Right ventricle myocardium inferior (tissue), 1 donor: ENCODE measurements at places on chromosomes 11 and 22. TPM values are rescaled to one million over a fixed set of nuclear protein-coding genes. Genes with fewer than 3 reads are reported as not detected.

MUC15 gene
- total RNA-seq = not detected

EIF3M gene
- 185 TPM for total RNA-seq

IGSF22 gene
- 1.4 TPM for total RNA-seq

SMPD1 gene
- total RNA-seq = 60.6 TPM

NAV2 gene
- 14.0 TPM for total RNA-seq

SYT7 gene
- 28.2 TPM for total RNA-seq

MAP6 gene
- total RNA-seq = 5.2 TPM

ACAT1 gene
- 396 TPM for total RNA-seq

GRCh38 chr11:282171-282570, 4.0 kb downstream of the NLRP6 start:
- DNase-seq = no peak

GRCh38 chr11:123654566-123655081, at the start of gene SCN3B:
Gene SCN3B, minus strand, starts transcription at chr11:123654624. Its CDS starts 823 bp downstream, at chr11:123653801.
- peak; percentile 81 for DNase-seq

- no peak for DNase-seq
Measured at GRCh38 chr11:47656260-47656885, 14.0 kb upstream of the MTCH2 start.

DNA sequence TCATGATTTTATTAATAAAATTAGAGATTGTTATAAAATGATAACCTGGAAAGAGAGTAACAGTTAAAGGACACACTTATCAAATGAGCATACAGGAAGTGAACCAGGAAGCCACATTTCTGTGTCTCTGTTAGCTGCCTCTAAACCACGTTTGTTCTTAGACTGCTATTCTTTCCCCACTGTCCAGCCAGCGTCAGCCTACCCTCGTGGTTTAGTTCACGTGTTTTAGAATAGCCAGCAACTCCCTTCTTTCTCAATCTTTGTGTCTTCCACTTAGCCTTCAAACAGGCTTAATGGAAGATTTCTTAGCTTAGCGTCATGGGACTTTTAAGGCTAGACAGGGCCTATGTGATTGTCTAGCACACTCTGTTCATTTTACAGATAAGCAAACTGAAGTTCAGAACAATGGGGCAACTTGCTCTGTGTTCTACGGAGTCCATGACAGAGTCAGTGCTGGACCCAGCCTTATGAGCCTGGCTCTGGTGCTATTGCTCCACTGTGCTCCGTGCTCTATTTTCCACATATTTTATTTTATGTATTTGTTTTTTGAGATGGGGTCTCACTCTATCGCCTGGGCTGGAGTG, 27.2 kb downstream of the GRAMD1B start:
- DNase-seq = no peak

GRCh38 chr11:116791002-116791812, 472 bp downstream of the APOA5 start:
- peak; percentile 86 for DNase-seq

- DNase-seq = no peak
Measured at GRCh38 chr11:45410391-45411227, 124.5 kb upstream of the SYT13 start.

DNA sequence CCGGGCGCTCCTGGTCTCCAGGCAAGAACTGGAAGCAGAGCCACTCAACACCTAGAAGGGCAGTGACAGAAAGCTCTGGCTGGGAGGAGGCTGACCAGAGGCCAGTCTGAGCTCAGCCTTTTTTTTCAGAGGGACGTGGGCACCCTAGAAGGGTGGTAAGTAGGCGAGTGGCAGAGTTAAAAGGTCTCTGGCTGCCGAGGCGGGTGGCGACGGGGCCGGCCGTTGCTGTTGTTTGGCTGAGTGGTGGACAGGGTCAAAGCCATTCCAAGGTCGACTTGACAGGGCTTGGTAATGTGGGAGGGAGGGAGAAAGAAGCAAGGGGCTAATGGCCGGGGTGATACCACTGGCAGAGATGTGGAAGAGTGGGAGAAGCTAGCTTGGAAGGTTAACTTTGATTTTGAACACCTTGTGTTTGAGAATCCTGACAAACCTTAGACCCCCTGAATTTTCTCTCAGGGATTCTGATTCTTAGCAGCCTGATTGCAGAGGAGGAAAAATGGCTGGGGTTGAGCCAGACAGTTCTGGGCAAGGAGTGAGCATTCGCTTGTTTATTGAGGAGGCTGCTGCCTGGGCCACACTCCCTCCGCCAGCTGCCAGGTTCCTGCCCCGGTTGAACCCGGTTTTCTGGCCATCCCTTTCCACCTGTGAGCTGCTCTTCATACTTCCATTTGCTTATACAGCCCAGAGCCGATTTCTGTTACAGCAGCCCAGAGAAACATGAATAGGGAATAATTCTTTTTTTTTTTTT, 868 bp upstream of the SYCE3 start:
- DNase-seq = no peak

- DNase-seq = no peak
Measured at GRCh38 chr11:66720899-66721470, 8.0 kb downstream of the SPTBN2 start.

DNA sequence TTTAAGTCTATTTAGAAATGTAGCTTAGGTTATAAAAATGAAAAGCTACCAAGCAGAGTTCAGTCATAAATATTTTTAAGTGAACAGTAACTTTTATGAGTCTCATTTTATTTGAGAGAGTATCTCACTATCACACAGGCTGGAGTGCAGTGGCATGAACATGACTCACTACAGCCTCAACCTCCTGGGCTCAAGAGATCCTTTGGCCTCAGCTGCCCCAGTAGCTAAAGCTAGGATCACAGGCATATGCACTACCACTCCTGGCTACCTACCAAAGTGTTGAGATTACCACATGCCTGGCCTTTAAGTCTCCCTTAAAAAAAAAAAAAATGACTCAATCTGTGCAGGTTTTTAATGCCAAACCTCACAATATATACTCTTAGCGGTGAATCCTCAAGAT, 34.7 kb upstream of the CLNS1A start:
- no peak for DNase-seq

DNA sequence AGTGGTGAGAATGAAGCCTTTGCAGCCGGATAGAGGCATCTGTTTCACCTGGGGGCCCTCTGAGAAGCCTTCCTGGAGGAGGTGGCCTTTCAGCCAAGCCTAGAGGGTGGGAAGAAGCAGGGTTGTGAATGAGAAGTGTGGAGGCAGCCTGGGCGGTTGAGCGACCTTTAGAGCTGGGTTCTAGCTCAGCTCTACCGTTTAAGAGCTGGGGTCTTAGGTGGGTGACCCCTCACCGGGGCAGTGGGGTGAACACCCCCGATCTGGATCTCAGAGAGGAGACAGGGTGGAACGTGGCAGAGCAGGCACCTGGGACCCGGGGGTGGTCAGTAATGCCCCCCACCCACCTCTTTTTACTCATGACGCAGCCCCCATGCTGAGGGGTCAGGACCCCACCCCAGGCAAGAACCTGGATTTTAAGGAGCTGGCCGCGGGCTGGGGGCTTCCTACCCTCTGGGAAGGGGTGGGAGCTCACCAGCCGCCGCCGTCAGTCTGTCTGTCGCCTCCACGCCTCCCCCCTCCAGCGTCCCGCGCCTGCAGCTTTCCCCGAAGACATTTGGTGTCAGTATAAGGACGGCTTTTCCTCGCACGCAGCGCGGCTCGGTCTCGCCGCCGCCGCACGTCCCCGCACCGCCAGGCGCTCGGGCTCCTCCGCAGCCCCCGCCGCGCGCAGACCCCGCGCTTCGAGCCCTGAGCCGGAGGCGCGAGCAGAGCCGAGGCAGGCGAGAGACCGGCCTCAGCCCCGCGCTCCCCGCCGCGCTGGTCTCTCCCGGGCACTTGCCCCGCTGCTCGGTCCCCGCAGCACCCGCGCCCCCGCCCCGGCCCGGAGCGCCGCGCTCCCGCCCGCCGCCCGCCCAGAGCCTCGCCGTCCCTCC, 13.3 kb upstream of the CACNA1I start:
- peak; percentile 62 for DNase-seq

GRCh38 chr22:41369424-41369745, 12.4 kb upstream of the TEF start:
- no peak for DNase-seq

GRCh38 chr11:131664816-131665215, 294.4 kb downstream of the NTM start:
- no peak for DNase-seq

DNA sequence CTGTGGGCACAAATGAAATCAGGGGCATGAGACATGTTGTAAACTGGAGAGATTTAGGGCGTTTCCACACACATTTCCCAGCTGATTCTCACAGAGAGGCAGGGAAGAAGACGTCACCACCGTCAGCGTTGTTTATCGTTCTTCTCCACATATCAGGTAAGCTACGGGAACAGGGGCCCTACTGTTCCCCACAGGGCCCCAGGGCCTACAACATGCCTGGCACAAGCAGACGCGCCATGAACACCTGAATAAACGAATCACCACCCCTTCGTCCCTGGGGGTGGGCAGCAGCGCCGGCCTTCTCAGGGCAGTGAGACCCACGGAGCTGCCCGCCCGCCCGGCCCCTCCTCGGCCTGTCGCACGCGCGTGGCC, 342 bp downstream of the EFCAB6 start:
- no peak for DNase-seq

DNA sequence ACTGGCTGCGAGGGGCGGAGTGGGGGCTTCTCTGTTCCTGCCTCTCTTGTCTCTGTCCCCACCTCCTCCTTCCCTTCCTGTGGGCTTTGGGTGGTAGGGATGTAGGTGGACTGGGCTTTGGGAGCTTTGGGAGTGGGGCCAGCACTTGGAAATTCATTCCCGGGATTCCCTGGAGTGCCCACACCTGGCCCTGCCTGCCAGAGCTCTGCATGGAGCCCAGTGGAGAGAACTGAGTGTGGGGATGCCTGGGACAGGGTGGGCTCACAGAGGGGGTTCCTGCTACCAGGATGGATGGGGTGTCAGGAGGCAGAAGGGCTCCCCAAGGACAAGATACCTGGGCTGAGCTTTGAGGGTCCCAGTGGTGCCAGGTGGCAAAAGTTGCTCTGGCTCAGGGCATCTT, 22.3 kb downstream of the CSF2RB start:
- no peak for DNase-seq

DNA sequence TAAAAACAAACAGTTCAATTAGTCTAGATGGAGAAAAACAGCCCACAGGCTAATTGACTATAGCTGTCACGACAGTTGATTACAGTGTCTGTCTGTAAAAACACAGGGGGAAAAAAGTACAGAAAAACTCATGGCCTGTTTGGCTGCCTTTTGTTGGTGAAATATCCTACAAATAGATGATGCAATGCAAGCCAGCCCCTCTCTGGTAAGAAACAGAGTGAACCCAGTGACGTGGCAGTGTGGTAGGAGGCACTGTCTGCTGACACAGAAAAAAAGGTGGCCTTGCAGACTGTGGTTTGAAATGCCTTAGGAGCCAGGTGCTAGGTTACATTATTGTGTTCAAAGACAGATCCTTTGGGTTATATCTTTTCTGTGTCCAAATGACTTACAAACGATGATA, 431.4 kb upstream of the CCDC90B start:
- DNase-seq = no peak

DNA sequence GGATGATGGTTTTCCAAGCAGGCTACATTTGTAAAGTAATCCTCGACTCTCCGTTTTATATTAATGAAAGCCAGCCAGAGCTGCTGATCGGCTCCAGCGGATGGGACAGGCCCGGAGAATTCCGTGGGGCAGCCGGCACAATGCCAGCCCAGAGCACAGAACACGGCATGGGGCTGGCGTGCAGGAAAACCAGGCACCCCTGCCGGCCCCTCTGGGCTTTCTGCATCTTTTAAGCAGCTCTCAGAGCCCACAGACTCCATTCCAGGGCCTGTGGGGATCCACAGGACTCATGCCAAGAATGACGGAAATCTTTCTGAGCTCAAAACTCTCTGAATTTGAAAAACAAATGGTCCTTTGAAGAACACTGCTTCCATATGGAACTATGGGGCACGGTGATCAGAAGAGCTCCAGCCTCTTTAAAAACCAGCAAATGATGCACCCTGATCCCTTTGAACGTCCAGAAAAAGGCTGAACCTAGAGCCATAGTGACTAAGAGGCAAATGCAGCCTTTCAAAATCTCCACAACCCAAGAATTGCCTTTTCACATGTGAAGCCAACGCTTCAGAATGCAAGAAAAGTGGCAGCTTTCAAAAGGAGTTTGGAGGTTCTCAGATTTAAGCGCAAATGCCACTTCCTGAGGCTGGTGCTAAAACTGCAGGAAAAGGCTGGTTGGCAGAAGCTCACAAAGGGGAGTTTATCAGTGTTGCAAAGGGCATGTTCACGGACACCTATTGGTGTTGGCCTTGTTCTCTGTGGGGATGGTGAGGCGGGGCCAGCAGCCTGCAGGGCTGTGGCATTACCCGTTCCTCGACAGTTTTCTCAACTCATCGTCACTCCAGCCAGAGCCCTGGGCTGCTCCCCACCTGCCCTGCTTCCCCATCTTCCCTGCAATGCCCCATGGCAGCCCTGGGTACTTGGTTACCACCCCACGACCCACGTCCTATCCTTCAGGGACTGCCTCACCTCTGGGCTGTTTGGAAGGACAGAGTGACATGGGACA, 212.5 kb downstream of the CTTN start:
- no peak for DNase-seq

DNA sequence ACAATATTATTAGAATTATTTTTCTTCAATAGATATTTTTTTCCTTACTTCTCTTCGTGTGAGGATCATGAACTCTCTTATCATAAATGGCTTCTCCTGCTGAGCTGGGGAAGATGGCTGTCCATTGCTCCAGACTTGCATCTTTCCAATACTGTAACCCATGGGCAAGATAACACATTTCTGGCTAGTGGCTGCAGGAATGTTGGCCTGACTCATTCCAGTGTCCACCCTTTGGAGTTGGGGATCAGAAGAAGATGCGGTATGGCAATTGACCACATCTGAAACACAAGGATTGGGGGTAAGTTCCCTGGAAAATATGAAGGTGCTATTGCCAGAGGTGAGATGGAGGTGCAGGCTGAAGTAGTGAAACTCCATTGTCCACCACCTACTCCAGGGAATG, 92.8 kb downstream of the FAR1 start:
- no peak for DNase-seq

DNA sequence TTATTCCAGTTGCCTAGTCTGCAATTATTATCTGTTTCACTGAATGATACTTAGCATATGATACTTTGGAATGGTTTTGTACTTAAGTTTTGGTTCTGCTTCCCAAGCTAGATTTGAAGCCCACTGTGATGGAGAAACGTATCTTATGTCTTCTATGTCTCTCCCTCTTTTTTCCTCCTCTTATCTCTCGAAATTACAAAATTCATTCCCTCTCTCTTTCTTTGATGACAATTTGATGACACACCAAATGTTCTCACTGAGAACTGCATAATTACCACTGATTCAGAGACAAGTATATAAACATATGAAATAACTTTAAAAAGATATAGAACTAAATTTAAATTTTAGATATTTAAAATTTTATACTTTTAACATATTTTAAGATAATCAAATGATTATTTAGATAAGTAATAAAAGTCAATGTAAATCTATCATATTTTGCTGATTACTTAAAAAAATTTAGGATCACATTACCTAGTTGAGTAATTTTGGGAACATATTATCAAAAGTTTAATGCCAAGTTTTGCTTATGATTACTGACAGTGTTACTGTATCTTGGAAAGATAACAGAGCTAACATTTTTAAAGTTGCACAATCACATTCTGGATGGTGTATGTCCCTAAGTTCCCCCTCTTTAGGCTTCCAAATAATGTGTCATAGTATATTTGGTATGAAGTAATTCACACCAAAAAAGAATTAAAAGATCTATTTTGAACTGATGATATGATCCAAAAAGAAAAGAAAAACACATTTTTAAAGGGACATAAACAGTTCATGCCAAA, 255.3 kb downstream of the SBF2 start:
- DNase-seq = no peak

- no peak for DNase-seq
Measured at GRCh38 chr11:17550450-17551346, 3.6 kb downstream of the OTOG start.

- no peak for DNase-seq
Measured at GRCh38 chr22:33117821-33118220, 59.6 kb upstream of the SYN3 start.
